Cardiac fibroblast (primary cell): ENCODE measurements at places on chromosomes 2 and 18.

- DNase-seq = no peak
Measured at GRCh38 chr2:235377176-235377575, 116.7 kb upstream of the AGAP1 start.

DNA sequence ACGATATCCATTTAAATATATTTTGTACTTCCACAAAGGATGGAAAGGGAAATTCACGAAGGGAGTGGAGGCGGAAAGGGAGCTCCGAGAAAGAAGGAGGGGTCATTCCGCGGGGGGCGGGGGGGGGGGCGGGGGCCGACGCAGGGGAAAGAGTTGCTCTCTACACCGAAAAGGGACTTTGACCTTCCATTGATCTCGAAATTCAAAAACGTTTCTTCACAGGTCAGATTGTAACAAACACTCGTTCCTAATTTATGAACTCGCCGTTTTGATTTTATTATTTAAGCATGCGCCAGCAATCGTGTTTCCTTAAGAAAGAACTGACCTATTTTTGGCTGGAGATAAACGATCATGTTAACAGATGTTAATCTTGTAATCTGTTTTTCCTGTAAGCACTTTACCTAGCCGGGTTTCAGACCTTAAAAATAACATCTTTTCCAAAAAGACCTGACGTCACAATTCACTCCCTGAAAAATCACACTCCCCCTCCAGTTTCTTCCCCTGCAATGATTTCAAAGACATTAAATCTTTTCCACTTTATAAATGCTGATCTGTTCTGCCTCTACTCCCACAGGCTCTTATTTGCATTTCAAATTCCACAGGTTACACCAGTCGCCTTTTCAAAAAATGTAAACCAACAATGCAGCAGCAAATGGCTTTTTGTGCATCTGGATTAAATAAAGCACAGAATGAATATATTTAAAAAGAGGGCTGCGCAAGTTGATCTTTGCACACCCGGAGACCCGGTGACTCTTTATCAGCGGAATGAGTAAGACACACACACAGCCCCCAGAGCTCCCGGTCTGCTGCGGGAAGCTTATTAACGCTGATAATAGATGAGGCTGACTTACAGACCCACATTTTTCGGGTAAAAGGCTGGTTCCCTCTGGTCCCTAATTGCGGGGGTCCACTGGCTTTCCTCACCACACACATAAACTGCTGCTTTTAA lies 1.6 kb downstream of the ZNF516 start:
- peak; percentile 30 for DNase-seq

GRCh38 chr2:190340369-190340768 lies 3.0 kb upstream of the INPP1 start:
- DNase-seq = no peak

- no peak for DNase-seq
Measured at GRCh38 chr18:43876286-43876685, 599.0 kb upstream of the SYT4 start.

- no peak for DNase-seq
Measured at GRCh38 chr2:142299021-142299420, 168.2 kb upstream of the LRP1B start.

DNA sequence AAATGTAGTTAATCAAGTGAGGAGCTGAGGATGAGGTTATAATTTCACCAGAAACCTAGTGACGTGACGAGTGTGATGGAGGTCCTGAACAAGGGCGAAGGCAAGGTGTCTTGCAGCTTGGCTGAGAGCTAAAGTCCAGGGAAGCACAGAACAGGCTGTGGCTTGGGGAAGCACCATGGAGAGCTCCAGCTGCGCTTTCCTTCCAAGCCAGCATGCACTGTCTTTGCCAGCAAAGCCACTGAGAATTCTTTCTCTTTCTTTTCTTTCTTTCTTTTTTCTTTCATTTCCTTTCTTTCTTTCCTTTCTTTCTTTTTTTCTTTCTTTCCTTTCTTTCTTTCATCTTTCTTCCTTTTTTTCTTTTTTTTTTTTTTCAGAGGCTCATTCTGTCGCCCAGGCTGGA lies 239.3 kb downstream of the FBXO15 start:
- peak; percentile 53 for DNase-seq

GRCh38 chr2:52933878-52934277 lies 833.7 kb upstream of the CHAC2 start:
- peak; percentile 10 for DNase-seq

GRCh38 chr18:22165049-22165602 lies 4.3 kb upstream of the GATA6 start:
- DNase-seq = peak; percentile 20

DNA sequence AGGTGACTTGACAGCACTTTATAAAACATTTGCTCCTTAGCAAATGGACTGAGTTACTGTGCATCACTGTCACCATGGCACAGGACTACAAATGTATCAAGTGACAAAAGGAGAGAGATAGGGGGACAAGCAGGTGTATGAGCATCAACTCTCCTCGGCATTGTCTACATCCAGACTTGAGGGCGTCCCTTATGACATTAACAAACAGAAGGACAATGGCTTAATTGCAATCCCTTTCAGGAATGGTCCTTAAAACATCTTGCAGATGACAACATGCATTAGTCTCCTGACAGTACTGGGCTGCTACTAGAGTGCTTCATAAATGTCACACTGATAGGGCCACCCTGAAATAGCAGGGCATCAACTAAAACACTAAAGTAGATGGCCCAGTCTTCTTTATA lies 198.8 kb downstream of the PDE1A start:
- DNase-seq = no peak

GRCh38 chr2:71675296-71675695 lies 221.9 kb downstream of the DYSF start:
- no peak for DNase-seq

DNA sequence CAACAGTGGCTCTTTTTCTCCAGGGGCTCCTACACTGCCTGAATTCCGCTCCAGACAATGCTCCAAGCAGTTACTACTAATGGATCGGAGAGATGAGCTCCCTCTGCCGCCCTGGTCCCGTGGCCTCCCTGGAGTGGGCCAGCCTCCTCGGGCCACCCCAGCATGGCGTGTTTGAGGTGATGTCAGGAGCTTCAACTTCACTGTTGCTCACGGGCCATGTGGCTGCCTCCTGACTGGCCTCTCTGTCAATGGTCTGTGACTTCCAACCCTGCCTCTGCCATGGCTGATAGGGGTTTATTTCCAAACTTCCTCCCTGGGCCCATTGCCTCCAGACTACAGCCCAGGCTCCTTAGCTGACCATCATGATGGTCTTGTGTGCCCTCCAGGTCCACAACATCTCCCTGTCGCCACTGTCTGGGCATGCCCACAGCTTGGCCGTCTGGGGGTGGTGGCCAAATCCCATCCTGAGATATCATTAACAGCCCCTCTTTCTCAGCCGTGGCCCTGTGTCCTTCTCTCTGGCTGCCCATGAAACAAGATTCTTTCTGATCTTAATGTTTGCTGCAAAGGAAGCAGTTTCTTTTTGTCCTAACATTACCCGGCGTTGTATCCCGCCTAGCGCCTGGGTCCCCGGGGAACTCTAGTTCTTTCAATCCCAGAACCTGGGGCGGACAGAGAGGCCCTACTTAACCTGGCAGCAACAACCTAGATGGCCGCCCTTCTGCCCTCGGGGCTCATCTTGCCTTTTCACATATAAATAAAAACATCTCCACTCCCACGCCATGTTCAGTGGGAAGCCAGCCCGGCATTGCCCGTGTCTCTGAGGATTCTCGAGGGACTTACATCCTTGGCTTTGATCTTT lies 38.1 kb downstream of the ATOH8 start:
- DNase-seq = no peak

DNA sequence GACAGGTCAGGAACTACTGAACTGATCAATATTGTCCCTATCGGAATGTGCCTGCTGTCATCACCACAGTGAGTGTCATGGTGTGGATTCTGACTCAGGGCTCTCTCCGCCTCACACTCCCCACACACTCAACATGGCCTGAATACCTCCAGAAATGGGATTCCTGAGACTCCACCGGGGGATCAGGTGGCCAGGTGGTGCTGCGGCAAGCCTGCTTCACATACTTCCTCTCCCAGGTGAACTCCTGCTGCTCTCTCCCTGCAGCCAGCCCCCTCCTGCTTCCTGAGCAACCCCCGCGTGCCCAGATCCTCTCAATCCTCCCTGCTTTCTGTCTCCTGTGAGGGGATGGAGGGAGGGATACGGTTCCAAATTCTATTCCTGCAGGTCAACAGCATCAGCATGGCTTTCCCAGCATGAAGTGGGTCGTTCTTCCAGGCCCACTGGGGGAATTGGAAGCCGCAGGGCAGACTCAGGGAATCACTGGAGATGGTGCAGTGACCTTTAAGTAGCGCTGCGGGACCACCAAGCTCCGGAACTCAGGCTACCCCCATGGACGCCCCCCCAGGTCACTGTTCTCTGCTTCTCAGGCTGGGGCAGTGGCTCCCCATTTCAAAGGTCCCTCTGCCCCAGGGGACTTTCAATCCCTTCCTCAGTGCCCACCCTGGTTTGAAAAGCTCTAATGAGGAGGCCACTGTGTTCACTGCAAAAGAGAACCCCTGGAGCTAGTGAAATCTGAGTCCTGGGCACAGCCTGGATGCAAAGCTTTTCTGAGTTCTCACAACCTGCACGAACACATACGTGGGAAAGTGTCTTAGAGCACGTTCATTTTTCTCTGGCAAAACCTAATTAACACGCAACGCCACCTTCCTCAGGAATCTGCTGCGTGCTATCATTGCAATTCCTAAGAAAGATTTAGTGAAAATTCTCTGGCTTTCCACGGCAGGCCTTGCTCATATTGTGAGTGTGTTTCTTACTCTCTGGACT lies 168.4 kb downstream of the ZFP36L2 start:
- no peak for DNase-seq
